ENCODE measurements at places on chromosomes 2 and 18.

- peak; percentile 58 for DNase-seq
These were observed at the start of gene RNPEPL1 for GRCh38 chr2:240567872-240568677. Gene RNPEPL1 (plus strand): TSS chr2:240568484. CDS start chr2:240568587, 103 bp downstream.

GRCh38 chr2:241123816-241124536 is 21.9 kb upstream of the MTERF4 start:
- no peak for DNase-seq

DNA sequence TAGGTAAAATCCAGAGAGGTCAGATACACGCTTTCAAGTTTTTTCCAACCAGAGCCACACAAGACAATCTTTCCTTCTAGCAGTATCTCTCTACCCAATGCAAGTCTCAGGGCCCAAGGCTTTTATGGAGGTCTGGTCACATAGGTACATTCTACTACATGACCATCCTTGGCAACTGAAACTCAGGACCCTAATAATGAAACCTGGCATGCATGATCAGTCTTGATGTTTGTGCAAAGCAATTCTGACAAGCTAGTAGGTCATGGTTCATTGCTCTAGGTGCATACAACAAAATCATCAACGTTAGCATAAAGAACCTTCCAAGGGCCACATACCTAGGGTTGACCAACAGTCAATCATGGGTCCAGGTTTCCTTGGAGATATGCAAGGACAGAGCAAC is 33.2 kb upstream of the CCDC88A start:
- no peak for DNase-seq

DNA sequence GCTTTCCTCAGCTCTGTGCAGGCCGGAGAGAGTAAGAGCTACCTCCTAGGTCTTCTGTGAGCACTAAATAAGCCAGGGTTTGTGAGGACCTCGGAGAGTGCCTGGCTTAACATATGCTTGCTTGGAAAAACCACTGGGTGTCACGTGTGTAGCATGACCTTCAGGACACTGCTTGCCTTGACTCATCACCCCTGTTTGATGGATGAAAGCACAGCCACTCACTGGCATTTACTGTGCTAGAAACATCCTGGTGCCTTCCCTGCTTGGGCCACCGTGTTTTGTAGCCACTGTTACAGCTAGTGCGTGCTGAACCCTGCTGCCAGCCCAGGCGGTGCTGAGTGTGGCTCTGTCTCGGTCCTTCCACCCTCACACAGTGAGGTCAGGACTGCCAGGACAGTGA is 34.8 kb upstream of the ITM2C start:
- DNase-seq: no peak

- no peak for DNase-seq
These were observed 451.4 kb downstream of the PID1 start for GRCh38 chr2:228819701-228820100.

GRCh38 chr2:181164699-181165098 is 184.3 kb downstream of the UBE2E3 start:
- no peak for DNase-seq

- DNase-seq: no peak
These were observed 138.6 kb upstream of the CHAC2 start for GRCh38 chr2:53629001-53629400.

- no peak for DNase-seq
These were observed 61.9 kb downstream of the AQP4 start for GRCh38 chr18:26803643-26804042.

DNA sequence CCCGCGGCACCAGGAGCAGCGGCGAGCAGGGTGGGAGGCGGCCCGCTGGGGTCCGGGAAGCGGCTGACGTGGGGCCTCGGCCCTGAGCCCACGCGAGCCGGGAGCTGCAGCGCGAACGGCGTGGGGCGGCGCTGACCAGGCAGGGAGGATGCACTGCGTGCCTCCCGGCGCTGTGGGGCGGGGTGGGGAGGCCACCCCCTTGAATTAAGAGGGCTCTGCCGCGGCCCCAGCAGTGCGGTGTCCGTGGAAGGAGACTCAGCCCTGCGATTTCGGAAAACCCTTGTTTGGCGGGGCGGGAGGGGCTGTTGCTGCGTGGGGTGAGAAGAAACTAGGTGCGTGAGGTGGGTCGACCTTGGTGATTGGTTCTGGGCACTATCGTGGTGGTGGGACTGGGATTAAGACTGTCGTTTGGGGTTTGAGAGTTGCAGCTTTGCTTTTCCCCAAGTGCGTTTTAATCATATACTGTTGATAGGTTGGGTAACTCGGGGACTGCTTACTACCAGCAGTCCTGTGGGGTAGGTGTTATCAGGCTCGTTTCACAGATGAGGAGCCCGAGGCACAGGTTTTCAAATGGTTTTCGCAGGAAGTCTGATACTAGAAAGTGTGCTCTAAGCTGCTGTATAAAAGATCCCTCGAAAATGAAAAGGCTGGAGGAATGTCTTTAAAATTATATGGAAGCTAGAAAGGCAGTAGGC is 722 bp downstream of the ACSL3 start:
- no peak for DNase-seq

- no peak for DNase-seq
These were observed 73.1 kb upstream of the RMDN2 start for GRCh38 chr2:37851828-37852584.

DNA sequence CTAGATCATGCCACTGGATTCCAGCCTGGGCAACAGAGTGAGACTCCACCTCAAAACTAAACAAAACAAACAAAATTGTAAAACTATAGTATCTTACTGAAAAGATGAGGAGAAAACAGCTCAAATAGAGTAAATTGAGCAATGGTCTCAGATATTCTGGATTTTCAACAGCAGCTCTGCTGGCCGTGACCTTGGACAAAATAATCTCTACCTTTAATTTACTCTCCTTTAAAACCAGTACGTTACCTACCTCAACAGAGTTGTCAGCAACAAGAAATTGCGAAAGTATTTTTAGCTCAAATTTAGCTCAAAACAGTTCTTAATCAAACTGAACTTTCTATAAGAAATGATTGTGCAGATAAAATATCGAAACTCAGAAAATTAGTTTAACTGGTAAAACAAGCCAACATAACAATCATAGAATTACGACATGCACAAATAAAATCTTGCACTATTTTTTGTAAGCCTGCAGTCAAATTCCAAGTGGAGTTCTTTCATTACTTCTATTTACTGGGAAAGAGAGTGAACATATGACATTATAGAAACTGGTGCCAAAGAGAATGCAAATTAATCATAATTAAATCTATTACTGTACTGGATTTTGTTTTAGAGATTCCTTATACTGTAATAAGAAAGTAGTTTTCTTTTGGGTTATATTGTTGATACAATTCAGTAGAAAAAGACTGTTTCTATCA is 40.8 kb downstream of the TRIP12 start:
- no peak for DNase-seq

DNA sequence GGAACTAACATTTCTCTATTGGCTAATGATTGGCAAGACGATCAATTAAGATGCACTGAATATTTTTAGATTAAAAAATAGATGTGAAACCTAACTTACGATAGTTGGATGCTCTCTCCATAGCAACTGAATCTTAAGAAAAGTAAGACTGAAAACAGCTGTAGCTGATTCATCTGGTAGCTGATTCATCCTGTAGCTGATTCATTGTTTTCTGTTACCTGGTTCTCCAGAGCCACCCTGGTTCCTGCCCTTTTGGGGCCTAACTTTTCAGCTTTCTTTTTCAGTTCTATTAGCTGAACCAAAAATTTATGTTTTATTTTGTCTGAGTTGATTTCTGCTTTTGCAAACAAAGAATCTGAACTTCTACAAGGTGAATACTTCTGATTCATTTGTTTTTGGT is 22.7 kb upstream of the SPR start:
- no peak for DNase-seq

GRCh38 chr2:235287375-235287733 is 206.5 kb upstream of the AGAP1 start:
- DNase-seq: no peak

DNA sequence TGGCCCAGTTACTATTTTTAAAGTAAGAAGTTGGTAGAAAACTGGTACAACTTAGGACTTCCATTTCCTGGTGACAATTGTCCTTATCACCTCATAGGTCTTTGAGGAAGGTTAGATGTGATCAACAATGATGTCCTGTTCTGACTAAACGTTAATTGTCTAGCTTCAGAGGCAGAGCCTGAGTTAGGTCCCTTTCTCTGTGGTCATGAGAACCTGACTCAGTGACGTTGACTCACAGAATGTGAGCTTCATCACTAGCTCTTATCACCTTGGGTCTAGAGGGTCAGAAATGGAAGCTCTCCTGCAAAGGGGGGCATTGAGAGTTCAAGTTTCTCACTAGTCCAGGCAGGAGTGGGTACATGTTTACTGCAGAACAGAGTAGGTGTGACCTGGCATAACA is 60.6 kb upstream of the ATP8B1 start:
- no peak for DNase-seq

DNA sequence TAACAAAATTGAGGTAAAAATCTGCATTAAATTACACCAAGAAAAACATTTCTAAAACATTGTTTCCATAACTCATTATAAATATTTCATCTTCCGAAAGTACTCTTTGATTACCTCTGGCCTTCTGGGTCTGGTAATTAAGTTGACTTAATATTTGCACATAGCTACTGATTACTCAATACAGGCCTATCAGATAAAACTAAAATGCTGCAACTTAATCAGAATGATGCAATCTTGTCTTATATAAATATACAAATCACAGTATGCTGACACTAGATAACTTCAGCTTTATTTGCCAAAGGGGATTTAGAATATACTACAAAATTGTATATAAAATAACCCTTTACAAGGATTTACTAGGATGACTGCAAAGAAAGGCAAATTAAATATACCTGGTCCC is 49.3 kb downstream of the SLC35F5 start:
- DNase-seq: no peak

Measured in NCI-H510A (cell line).